ENCODE measurements at places on chromosomes 4 and X.

- no peak for DNase-seq
Observed at GRCh38 chrX:38513112-38513742, 48.1 kb upstream of the TSPAN7 start.

- DNase-seq, result peak; percentile 56
Observed at GRCh38 chrX:51894697-51895336, 1.4 kb downstream of the MAGED1 start.

DNA sequence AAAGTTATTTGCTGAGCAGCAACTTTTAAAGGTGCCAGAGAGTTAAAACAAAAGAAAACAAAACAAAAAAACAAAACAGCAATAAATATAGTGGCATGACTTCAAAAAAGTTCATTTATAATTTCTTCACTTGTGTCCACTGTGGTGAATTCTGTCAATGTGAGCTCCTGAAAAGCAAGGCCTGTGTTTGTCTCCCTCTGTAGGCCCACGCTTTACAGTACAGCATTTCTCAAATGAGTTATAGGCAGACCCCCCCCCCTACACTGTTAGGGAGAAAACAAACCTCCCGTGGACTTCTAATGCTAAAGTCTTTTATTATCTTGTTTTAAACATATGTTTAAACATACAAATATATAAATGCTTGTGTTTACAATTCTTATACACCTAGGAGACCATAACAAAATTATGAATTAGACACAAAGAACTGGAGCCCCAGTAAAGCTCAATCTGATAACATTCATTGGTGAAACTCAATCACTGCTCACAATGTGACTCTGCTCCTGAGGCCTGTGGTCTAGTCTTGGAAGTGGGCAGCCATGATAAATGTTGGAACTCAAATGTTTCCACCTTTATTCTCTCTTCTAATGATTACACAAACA, 47.0 kb upstream of the SCOC start:
- peak; percentile 28 for DNase-seq

- no peak for DNase-seq
Observed at GRCh38 chr4:112279025-112279881, 6.5 kb downstream of the TIFA start.

DNA sequence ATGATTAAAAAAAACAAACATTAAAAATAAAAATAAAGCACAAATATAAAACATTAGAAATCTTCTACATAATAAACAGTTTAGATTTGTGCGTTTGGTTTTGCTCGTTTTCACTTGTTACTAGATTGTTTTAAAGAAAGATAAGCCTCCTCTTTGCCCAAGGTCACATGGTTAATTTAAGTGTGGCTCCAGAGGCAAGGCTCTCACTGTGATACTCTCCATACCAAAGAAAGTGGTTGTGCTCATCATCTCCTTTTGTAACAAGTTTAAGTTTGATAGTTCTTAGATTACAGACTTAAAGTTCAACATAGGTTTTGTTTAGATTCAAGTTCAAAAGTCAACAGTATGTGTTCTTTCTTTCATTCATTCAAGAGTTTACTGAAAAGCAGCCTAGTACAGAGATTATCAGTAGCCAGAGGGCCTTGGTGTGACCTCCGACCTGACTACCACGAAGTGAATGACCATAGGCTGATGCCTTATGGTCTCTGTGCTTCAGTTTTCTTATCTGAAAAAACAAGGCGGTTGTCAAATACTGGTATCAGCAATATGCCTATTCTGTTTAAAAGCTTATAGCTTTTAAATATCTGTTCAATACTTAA, 133.2 kb downstream of the ZAR1 start:
- DNase-seq, result no peak

DNA sequence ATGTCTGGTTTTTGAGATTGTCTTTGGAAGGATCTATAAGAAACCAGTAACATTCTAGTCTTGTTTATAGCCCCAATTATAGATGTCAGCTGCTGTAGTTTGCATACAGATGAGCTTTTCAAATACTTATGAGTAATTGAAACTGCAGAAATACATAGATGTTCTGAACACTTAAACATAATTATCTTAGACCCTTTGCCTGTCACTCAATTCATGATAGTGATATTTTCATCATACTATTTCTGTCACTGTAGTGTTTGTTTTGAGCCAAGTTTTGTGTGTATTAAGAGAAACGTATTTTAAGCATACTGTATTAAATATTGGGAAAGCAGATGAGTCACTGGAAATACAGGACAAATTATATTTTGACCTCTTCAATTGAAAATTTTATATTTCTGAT, 69.8 kb upstream of the SMARCA5 start:
- no peak for DNase-seq

DNA sequence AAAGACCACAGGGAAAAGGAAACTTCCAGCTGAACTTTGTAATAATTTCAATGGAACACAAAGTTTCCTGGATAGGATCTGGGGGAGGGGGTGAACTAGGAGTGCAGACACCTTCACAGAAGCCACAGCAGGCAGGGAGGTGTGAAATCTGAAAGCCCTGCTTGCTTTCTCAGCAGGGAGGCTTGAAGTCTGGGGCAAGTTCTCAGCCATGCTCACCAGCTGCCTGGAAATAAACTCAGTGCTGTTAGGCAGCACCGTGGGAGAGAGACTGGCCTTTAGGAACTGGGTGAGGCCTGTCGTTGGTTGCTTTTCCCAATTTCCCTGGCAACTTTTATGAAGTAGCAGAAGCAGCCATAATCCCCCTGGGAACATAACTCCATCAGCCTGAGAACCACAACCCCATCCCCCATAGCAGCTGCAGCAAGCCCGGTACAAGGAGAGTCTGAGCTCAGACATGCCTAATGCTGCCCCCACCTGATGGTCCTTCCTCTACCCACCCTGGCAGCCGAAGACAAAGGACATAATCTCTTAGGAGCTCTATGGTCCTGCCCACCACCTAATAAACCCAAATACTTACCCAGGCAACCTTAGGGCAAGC, 39.2 kb upstream of the NMU start:
- no peak for DNase-seq

DNA sequence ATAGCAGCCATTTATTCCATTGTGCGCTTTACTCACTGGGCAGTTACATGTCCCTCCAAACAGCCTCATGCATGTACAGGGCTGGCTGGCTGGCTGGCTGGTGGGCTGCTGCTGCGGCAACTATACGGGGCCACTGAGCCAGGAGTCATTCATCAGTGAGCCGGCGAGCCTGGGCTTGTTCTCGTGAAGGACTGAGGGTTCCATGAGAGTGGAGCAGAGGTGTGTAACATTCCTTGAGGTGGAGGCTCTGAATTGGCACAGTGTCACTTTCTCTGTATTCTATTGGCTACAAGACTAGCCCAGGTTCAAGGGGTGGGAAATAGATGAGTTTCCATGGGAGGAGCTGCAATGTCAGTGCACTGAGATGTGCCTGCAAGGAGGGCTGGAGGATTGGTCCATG, 89.1 kb downstream of the ARHGAP10 start:
- no peak for DNase-seq

GRCh38 chr4:168781341-168781740, 228.7 kb downstream of the CBR4 start:
- no peak for DNase-seq

- no peak for DNase-seq
Observed at GRCh38 chrX:15856222-15856587, 1.6 kb upstream of the AP1S2 start.

DNA sequence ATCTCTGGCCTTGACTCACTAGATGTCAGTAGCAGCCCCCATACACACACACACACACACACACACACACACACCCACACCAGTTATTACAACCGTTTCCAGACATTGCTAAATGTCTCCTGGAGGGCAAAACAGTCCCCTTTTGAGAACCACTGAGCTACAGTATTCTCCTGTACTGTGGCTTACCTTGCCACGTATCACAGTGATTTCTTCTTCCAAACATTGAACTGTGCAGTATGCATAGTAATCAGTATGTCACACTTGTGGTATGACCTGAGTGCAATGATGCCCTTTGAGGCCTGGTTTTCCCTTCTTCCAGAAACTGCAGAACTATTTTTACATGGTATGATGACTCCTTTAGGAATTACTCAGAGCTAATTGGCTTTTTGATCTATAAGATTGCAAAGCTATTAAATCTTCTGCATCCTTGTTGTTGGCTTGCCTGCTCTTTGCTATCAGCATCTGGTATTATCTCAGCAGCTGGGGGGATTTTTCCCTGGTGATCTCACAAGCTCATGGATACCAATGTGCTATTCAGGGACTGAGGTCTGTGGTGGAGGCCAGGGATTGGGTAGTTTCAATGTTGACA, 3.6 kb upstream of the THOC2 start:
- DNase-seq, result no peak

GRCh38 chr4:87840149-87840548, 7.4 kb downstream of the MEPE start:
- DNase-seq, result no peak

GRCh38 chr4:147984065-147984777, 252.3 kb downstream of the ARHGAP10 start:
- peak; percentile 57 for DNase-seq

- no peak for DNase-seq
Observed at GRCh38 chr4:93199492-93199891, 629.1 kb upstream of the ATOH1 start.

- DNase-seq, result no peak
Observed at GRCh38 chr4:188534297-188534696, 395.1 kb downstream of the TRIML1 start.

GRCh38 chr4:17646693-17647092, 32.3 kb downstream of the MED28 start:
- no peak for DNase-seq

DNA sequence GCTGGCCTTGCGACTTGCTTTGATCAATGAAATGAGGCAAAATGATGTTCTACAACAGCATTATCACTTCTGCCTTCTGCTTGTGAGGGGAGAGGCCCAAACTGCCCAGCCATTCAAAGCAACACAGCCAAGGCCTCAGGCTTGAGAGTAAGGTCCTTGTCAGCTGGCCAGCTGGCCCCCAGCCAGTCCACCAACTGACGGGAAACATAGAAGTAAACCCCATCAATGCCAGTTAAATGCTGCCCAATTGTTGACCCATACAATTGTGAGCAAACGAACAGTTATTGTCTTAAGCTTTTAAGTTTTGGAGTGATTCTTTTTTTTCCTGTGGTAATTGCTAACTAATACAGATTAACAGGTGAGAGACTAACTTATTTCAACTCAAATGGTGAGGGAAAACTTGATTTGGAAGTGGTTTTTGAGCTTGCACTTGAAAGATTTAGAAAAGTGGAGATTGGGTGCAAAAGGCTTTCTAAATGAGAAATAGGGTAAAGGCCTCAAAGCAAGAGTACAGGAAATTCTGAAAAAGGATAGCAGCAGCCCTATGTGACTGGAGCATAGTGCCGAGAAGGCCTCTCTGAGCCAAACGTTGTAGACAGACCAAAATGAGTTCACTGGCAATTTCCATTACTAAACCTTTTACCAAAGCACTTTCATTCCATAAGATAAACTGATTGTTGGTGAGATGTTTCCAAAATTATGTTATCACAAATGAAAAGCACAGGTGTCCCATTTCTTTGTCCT, 66.9 kb downstream of the ARHGEF38 start:
- DNase-seq, result no peak

DNA sequence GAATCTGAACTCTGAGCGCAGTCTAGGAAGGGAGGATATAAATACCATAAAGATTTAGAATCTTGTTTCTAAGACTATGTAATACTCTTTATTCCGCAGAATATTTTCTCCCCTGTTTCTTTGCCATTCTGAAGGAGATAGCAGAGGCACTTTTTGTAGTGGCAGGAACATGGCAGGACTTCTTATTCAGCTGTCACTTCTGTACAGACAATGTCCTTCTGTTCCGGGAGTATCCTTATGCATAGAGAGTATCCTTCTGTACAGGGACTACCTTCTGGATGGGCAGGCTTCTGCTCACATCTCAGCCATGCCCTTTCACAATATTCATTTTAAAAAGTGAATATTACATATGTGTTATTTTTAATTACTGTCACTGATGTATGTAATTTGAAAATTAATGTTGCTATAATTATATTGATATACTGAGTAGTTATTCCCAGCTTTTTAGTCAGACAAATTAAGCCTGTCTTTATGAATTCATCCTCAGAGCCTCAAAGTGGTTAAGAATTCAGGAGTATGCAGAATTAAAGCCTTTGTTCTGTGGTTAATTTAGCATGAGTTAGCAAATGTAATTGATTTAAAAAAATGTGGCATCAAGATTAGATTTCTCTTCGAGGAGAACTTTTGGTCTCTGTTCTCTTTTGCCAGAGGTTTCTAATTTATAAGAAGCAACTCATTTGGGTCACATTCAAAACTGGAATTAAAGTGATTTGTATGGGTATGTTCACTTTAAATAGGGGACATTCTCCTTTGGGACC, 174.4 kb downstream of the FHIP1A start:
- DNase-seq, result no peak

DNA sequence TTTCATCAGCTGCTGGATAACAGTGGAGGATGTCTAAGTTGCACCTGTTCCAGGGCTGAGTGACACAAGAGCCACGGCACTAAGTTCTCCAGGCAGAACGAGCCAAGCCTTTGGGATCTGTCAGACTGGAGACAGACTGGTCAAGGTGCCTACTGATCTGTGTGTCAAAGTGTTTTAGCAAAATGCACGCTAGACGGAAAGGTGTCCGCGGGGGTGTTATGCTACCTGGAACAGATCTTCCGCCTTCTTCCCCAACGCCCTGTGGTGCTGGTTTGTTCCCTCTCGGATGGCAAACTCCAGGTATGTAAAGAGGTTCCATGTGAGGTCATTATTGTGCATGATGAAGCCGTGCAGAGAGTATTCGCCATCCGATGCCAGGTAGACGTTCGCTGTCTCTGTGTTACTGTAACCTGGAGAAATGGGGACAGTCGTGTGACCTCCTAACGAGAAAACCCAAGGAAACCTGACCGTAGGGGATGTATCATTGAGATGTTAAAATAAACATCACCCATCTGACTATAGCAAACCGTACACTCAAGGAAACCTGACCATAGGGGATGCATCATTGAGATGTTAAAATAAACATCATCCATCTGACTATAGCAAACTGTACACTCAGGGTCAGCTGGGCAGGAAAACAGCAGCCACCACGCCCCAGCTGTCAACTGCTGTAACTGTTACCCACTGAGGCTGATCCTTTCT, 29.7 kb upstream of the SLC25A6 start:
- DNase-seq, result no peak

- DNase-seq, result no peak
Observed at GRCh38 chrX:39675619-39676018, 422.1 kb downstream of the BCOR start.

DNA sequence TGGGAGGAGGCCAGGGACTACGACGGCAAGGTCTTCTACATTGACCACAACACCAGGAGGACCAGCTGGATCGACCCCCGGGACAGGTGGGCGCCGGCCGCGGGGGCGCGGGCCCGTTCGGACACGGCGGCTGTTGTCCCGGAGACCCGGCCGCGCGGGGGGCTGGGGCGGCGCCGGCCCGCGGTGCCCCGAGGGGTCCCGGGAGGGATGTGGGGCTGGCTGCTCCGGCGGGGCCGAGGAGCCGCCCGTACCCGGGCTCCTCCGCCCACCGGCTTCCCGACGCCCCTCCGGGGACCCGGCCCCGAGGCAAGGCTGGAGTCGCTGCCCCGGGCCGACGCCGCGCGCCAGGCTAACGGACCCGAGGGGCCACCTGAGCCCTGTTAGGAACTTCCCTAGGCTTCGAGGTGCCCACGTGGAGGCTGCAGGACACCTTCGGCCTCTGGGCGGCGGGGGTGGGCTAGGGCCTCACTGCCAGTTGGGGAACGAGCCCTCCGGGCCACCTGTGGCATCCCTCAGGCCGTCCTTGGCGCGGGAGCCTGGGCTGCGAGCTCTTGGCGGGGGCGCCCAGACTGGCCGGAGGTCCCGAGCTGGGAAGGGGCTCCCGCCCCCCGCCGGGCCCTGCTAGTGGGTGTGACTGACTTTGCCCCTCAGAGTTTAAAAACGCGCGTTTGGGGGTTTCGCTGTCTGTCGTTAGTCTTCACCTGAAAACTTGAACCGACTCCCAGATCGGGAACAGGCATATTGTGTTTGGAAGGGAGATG, 660 bp downstream of the WWC2 start:
- DNase-seq, result no peak

Data from activated CD8-positive, alpha-beta T cell treated with anti-CD3 and anti-CD28 coated beads, Interleukin-2, amount 10 ng/mL, durations not matched to agents 7 days and 5 days (primary cell).